Activated T-cell treated with anti-CD3 and anti-CD28 coated beads, Interleukin-2, amount 50 U/mL, for 48 hours (primary cell): ENCODE measurements at places on chromosomes 3 and 15.

- DNase-seq: no peak
These were observed 391.4 kb downstream of the KCNH8 start for GRCh38 chr3:19539518-19540392.

GRCh38 chr3:179148616-179149405, 654 bp downstream of the PIK3CA start:
- peak; percentile 66 for DNase-seq

DNA sequence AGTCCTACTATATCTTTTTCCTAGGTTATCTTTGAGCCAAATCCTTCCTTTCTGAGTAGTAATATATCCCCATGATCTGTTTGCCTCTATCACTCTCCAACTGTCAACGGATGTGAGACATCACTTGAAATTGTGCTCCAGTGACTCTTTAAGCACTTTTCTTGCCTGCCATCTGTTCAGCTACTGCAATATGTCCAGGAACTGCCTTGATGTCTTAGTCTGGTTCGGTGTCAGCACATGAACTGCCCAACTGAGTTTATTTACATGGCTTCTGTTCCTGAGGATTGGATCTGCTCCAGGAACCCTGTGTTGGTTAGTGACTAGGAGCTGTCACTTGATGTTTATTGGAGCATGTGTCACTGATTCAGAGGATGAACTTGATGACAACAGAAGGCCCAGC, 116.5 kb downstream of the SLC9A9 start:
- no peak for DNase-seq

DNA sequence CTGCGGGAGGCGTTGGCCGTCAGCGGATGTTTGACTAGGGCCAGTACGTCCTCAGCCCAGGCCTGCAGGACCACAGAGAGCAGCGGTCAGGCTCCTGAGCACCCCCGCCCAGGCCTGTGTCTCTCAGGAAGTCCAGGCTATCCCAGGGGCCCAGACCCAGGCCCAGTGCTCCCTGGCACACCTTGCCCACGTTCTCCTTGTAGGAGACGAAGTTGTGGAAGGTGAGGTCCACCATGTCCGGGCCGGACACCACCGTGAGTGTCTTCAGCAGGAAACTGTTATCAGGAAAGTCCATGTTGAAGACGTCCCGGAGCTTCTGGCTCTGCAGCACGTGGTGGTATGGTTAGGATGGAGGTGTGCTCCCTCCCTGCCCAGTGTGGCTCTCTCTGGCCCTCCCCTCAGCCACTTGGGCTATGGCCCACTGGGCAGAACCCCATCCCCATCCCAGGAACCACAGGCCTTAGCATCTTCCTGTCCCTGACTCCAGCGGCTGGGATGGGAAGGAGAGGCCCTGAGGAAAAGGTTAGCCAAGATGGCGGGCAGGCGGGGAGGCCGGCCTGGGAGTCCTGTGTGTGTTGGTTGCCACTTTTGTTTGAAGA, 5.3 kb downstream of the PLCB2 start:
- no peak for DNase-seq

- no peak for DNase-seq
These were observed 19.9 kb downstream of the SLC51A start for GRCh38 chr3:196236223-196236622.
